ENCODE measurements at places on chromosomes 5 and 9. TPM values are rescaled to one million over a fixed set of nuclear protein-coding genes. Genes with fewer than 3 reads are reported as not detected.

TLX3 gene
- not detected for total RNA-seq

IGFBPL1 gene
- total RNA-seq, result 1.7 TPM

TMOD1 gene
- total RNA-seq, result 34.8 TPM

PCSK5 gene
- total RNA-seq, result 86.3 TPM

FOXI1 gene
- not detected for total RNA-seq

EFNA5 gene
- 45.1 TPM for total RNA-seq

GRCh38 chr9:130053504-130054324 lies at the start of gene GPR107:
Gene GPR107 (plus strand): TSS chr9:130053906. CDS start chr9:130053933, 27 bp downstream.
- DNase-seq, result peak; percentile 75

DNA sequence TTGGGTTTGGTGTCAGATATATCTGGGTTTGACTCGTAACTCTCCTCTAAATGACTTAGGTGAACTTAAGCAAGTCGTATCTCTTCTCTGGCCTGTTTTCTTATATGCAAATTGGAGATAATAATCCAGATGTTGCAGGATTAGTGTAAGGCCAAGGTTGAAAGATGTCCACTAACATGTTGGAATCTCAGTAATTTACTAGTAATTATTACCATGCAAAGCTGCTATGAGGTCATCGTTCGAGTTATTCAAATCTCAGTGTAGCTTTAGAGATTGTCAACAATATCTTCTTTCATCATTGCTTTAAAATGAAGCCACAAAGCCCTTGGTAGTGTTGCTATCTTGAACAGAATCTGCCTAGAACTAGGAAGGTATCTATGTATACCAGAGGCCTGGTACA lies 437.7 kb upstream of the KLF4 start:
- no peak for DNase-seq

DNA sequence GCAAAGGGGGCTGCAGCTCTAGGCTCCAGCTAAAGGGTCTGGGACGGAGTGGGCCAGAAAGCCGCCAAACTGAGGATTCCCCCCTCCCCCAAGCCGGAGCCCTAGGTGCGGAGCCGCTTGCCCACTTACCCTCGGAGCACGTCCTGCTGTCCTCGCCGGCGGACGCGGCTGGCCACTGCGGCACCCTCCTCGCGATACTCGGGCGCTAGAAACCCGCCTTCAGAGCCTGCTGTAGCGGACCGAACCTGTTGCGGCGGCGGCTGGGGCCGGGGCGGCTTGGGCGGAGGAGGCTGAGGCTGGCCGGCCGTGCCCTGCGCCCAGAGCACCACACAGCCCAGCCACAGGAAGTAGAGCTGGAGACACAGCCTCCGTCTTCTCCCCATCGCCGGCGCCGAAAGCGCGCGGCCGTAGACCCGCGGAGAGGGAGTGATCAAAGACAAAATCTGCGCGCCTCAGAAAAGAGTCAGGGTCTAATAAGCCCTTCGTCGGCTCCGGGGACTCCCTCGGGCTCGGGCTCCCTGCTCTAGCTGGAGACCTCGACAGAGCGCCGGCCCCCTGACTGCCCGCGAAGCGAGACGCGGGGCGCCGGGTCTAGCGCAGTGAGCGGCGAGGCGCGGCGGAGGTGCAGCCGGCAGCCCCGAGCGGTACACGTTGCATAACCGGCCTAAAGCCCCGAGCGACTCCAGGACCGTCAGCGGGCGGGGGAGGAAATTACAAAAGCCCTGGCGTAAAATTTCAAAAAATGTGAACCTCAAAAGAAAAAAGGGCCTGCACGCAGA lies 635 bp downstream of the FBN2 start:
- DNase-seq, result peak; percentile 66

- no peak for DNase-seq
Observed at GRCh38 chr5:64742821-64743220, 25.7 kb downstream of the SREK1IP1 start.

DNA sequence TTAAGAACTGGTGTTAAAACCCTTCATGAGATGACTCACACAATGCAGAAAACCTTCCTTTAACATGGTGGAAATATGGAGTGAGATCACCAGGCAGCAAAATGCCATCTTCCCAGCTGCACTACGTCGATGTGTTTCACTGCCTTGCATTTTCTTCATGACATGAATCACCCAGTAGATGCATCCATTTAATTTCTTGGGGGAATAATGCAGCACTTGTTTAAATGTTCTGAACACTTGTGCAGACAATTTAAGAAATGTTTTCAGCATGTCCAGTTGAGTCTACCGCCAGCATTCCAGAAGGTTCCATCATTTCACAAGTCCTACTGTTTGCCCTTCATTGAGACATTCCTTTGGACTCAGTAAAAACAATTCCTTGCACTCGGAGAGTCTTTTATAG lies 81.6 kb downstream of the ADAMTS16 start:
- no peak for DNase-seq

DNA sequence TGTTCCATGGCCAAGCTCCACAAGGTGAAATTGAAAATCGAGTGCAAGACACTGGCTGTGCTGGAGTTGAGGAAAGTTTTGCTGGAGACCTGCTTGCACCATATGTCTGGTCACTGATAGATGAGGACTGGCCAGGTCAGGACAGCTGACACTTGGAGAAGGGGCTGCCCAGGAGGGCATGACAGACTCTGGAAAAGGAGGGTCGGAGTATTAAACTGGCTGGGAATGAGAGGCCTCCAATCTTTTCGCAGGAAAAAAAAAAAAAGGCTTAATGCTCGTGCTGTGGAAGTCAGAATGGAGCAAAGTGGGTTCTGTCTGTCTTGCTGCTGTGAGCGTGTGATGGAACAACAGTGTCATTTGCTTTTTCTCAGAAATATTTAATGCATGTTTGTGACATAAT lies 5.5 kb downstream of the TENT4A start:
- no peak for DNase-seq

GRCh38 chr9:96251451-96251850 lies 50.5 kb downstream of the HSD17B3 start:
- no peak for DNase-seq

DNA sequence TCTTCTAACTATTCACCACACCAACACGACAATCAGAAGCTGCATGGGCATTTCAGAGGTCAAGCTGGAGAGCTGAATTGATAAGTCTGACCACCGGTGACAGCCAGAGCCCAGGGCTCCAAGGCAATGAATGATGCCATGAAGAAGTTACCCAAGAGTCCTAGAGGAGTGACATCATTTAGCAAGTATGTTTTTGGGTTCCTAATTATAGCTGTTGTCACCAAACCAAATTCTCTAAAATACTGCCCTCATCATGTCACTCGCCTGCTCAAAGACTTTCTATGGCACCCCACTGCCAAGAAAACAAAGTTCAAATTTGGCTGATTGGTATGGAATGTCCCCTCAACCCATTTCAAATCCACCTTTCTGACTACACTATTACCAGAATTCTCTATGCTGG lies 235.1 kb downstream of the SPOCK1 start:
- no peak for DNase-seq

GRCh38 chr5:65722575-65723403 lies 784 bp downstream of the NLN start:
- DNase-seq, result no peak

GRCh38 chr5:95256991-95257390 lies 27.9 kb downstream of the MCTP1 start:
- no peak for DNase-seq
